ENCODE measurements at places on chromosomes 2 and 18.

DNA sequence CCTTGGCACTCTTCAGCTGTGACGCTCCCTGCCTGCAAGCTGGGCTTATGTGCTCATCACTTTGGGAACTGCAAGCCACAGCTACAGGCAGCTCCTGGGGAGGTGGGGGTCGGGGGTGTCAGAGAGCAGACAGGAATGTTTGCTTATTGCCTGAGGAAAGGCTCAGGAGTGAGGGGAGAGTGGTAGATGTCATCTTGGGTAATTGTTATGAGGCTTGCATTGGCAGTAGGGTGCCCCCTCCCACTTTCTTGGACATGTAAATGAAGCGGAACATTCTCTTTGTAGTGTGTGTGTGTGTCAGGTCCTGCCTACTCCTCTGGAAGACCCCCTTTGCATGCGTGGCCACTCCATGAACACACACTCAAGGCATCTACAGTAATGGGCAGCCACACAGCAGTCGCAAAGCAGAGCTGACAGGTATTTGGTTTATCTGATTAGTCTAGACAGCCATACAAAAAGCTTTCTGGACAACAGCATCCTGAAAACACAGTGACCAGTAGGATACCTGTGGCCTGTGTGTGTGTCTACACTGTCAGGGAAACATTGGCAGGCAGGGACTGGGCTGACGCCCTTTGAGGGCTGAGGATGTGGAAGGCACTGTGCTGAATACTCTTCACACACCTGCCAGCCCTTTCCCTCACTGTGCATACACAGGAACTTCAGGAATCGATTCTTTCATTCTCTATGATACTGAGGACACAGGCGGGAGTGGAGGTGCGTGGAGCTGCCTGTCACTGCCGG is 17.1 kb upstream of the MC2R start:
- no peak for DNase-seq

DNA sequence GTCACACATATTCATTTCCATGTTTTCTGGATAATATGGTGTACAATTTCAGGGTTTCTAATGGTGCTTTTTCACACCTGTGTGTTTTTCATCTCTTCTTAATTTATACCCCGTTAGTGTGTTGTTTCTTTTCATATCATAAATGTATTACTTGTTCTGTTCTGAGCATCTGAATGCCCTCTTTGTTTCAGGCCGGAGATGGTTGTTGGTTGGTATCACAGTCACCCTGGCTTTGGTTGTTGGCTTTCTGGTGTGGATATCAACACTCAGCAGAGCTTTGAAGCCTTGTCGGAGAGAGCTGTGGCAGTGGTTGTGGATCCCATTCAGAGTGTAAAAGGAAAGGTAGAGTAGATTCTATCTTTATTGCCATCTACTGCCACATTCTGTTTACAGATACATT is 45.1 kb upstream of the TBR1 start:
- DNase-seq, result no peak

GRCh38 chr2:107669335-107669734 is 157.4 kb upstream of the RGPD4 start:
- DNase-seq, result no peak

DNA sequence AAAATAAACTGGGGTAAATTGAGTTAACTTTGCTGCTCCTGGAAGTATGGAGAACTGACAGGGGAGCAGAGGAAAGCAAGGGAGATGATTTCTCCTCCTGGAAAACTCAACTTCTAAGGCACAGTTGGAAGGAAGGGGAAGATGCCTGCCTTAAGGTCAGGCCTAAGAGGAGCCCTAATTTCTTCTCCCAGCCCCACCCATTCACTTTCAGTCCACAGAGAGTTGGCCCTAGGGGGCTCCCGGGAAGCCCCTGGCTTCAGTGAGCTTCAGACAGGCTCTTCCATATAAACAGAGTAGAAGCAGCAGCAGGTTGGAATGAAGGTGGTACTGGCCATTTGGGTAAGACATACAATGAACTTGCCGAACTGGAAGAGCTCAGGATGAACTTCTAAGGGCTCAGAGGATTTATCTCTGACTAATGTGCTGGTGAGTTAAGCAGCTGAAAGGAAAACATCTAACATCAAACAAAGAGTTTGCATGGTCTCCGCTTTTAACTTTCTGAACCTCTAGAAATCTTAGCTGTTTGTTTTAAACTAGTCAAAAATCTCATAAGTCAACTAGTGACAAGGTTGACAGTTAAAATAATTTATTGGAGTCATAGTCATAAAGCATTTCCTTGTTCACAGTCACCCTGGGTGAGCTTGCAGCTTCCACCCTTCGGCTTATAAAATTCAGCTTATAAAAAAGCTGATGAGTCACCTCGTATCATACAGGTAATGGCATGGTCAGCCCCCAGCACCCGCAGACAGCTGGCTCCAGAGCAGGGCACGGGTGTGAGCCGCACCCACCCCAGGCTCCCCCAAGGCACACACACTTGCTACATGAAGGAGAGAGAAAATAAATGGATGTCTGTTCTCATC is 9.8 kb downstream of the MALL start:
- no peak for DNase-seq

DNA sequence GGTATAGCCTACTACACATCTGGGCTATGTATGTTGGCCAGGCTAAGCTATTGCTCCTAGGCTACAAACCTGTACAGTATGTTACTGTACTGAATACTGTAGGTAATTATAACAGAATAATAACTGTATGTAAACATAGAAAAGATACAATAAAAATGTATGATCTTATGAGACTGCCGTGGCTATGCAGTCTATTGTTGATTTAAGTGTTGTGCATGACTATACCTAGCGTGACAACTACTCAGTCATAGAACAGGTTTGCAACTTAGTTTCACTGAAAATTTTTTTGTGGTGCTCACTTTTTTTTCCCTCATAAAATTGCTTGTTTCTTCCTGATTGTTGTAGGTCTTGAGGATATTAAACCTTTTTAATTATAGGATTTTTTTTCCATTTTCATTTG is 25.9 kb downstream of the KCMF1 start:
- no peak for DNase-seq

- no peak for DNase-seq
Observed at GRCh38 chr2:239710953-239711861, 310.4 kb upstream of the HDAC4 start.

- no peak for DNase-seq
Observed at GRCh38 chr2:232632229-232632903, 1.0 kb upstream of the EFHD1 start.

- no peak for DNase-seq
Observed at GRCh38 chr18:5439986-5440696, 103.7 kb downstream of the EPB41L3 start.

DNA sequence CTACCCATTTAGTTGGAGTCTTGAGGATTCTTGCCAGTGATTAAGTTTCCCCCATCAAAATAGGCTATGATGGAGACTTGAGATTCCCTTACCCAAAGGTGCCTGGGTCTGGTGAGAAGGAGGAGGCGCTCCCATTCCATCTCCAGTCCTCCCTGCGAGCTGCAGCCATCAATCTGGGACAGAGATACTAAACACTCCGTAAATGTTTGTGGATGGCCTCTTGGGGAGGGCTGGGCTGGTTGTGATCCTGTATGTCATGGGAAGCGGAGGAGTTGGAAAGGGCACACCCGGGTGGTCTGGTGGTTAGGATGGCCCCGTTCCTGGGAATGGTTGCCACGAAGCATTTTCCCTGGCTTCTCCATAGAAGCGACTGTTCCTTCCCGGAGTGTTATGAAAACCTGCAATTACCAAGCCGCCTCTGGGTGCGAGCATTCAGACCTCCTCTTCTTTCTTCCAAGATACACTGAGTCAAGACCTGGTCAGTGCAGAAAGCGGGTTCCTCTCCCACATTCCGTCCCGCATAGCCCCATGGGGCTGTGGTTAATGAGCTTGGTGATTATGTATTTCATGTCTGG is 196.9 kb downstream of the CTIF start:
- DNase-seq, result no peak

DNA sequence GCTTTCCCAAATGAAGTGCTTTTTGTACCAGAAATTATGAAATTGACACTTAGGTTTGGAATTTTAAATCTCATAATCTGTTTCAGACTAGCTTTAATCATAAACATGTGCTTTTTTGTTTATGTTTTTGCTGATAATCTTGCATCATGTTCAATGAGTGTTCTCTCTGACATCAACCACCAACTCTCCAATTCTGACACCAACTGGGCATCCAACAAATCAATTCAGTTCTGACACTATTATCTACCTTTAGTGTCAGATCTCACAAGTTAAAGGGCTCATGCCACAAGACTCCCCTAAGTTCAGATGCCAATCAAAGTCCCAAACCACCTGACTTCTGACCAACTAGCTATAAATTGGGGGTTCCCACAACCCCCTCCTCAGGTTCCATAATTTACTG is 19.6 kb downstream of the PELI1 start:
- no peak for DNase-seq

- DNase-seq, result no peak
Observed at GRCh38 chr18:13216711-13217465, 1.7 kb upstream of the LDLRAD4 start.

DNA sequence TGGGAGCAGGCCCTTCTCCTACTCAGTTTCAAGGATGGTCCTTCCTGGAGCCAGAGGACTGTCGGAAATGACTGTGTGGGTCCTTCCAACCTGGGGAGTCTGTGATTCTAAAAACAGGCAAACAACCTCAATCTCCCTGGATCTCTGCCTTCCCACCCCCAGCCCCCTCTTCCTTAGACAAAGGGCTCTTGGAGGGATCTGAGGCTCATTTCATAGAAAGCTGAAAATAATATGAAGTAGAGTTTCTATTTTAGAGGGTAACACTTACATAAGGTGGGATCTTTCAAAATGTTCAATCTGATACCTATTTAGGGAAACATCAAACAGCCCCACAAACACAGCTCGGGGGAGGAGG is 69.4 kb downstream of the RHOB start:
- DNase-seq, result no peak

GRCh38 chr18:63099091-63099840 is 220.3 kb downstream of the BCL2 start:
- DNase-seq, result no peak

- no peak for DNase-seq
Observed at GRCh38 chr2:84904717-84905174, 710 bp upstream of the TMSB10 start.

GRCh38 chr2:238771218-238771617 is 76.7 kb upstream of the TWIST2 start:
- no peak for DNase-seq

- DNase-seq, result no peak
Observed at GRCh38 chr2:60976875-60977561, 40.5 kb upstream of the PEX13 start.

GRCh38 chr2:104539649-104540048 is 314.3 kb upstream of the POU3F3 start:
- DNase-seq, result no peak

DNA sequence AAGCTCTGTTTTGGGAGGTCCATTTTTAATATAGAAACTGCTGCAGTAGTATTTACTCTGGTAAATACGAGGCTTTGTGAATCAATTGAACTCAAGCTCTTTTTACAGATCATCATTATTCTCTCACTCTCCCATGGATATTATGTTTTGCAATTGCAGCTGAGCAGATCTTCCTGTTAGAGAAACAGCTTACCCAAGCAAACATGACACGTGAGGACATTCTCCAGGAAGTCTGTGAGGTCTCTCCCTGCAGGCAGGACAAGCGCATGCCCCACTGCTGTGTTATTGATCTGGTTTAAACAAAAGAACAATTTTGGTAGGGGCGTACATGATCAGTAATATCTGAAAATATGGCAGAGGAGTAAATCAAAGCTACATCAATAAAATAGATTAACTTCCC is 72.1 kb downstream of the COL6A3 start:
- DNase-seq, result no peak

GRCh38 chr2:214989187-214989586 is 149.2 kb downstream of the ABCA12 start:
- DNase-seq, result no peak

DNA sequence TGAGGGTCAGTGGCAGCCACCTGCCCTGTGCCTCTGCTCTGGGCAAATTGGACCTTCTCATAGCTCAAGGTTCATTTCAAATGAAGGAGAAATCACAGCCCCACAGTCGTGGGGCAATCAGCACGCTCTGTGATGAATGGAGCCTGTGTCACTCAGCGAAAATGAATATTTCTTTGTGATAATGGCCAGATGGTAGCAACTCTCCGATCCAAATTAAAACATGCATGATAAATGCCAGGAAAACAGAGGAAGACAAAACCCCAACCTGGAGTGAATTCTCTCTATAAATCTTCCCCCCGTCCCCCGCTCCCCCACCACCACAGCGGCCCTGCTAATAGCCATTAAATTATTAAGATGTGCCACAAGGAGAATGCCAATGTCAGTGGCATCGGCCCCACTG is 258.4 kb downstream of the CELF4 start:
- DNase-seq, result no peak

DNA sequence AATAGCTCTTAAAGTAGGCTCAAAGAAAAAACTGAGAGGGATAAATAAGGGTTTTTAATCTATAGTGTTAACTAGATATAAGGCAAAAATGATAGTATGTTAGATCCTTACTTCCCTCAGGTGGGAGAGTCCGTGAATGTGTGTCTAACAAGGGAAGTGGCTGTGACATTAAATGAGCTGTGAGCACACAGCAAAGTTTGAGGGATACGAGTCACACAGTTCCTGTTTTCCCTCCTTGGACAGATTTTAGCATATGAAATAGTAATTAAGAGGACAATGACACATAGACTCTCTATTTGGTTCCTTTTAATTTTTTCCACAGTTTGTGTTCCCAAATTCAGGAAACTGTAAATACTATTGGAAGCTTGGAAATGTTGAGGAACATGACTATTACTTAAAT is 148.4 kb upstream of the CAVIN2 start:
- no peak for DNase-seq

GRCh38 chr2:152049541-152049940 is 49.3 kb downstream of the CACNB4 start:
- DNase-seq, result no peak

GRCh38 chr2:128833664-128834027 is 515.0 kb upstream of the HS6ST1 start:
- no peak for DNase-seq

DNA sequence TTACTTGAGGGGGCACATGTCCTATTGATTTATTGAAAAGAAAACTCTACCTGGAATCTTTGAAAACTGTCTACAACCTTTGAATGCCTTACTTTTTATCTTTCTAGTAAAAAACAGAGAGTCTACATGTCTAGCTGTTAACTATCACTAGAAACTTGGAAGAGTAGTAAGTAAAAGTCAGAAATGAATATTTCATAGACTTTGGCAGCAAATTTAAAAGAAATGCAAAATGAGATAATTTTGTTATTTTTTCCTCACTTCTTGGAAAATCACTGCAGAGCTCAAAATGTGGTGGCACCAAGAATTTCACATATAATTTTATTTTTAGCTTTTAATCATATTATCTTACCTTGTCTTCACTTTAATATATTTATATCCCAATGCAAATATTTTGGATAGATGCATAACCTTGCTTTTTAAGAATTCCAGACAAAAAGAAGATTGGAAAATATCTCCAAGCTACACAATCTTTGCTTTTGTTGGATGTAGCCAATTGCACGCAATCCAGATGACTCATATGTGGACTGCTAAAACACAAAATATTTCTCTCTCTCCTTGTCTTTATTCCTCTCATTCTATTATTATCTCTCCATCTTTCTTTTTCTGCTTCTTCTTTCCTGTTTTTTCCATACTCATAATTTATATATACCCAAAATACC is 92.2 kb upstream of the DSEL start:
- DNase-seq, result no peak

Data from stimulated activated CD4-positive, alpha-beta T cell treated with anti-CD3 and anti-CD28 coated beads, TNF-alpha, amount 100 ng/mL, for 1 hour (primary cell).